Natural killer cell treated with Interleukin-12 subunit alpha and Interleukin-12 subunit beta and Interleukin-15 and Interleukin-18, amount 100 ng/mL, for 72 hours (primary cell): ENCODE measurements at places on chromosomes 4 and X. TPM values are rescaled to one million over a fixed set of nuclear protein-coding genes. Genes with fewer than 3 reads are reported as not detected.

Gene SSX2
- total RNA-seq, result not detected

Gene ENPP6
- total RNA-seq, result 1.4 TPM

Gene TRO
- 3.0 TPM for total RNA-seq

Gene EPHA5
- not detected for total RNA-seq

Gene AKAP14
- not detected for total RNA-seq

Gene GAGE1
- not detected for total RNA-seq

Gene WDFY3
- total RNA-seq, result 0.59 TPM

Gene TMEM255A
- total RNA-seq, result not detected

Gene GAGE12F
- total RNA-seq, result not detected

Gene RAB39B
- total RNA-seq, result 8.3 TPM

Gene TMPRSS11A
- not detected for total RNA-seq

Gene UGT8
- not detected for total RNA-seq
